ENCODE measurements at places on chromosomes 2 and 18.

DNA sequence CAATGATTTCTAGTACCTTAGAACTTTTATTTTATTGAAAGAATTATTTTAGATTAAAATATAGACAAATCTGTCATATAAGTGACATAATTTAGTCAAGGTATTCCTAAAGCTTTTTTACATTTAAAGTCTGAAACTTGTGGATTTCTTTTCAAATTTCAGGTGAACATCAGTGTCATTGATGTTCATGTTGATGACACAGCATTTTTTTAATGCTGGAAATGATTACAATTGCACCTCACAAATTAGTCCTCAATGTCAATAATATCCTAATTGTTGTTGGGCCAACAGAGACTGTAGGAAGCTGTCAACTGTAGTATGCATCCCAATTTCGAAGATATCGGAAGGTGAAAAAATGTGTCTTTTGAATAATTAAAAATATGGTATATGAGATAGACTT lies 214.4 kb upstream of the ARL4C start:
- no peak for DNase-seq

GRCh38 chr2:29742656-29743055 lies 178.7 kb downstream of the ALK start:
- no peak for DNase-seq

- DNase-seq = peak; percentile 66
Observed at GRCh38 chr2:106159866-106160785, 34.0 kb downstream of the UXS1 start.

GRCh38 chr2:13240061-13240460 lies 523.3 kb downstream of the TRIB2 start:
- DNase-seq = no peak

DNA sequence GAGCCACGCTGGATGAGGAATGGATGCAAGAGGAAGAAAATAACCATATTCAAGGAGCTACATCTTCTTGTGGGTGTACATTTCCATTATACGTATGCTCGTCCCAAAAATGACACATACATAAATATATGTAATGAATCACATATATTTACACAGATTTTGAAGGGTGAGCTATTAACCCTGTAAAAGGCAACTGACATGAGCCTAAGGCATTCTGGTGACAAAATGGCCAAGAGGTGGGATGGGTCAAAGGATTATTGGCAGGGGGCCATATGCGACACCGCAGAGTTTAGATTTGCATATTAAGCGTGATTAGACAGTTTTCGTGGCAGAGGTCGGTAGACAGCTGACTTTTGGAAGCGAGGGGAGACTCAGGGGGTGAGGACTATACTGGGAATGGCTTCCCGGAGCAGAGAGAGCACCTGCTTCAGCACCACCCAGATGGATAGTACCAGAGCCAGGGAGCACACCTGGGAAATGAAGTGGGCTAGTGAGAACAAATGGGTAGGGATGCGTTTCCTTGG lies 431 bp upstream of the CNRIP1 start:
- no peak for DNase-seq

GRCh38 chr2:84038866-84039265 lies 420.2 kb downstream of the SUCLG1 start:
- DNase-seq = no peak

DNA sequence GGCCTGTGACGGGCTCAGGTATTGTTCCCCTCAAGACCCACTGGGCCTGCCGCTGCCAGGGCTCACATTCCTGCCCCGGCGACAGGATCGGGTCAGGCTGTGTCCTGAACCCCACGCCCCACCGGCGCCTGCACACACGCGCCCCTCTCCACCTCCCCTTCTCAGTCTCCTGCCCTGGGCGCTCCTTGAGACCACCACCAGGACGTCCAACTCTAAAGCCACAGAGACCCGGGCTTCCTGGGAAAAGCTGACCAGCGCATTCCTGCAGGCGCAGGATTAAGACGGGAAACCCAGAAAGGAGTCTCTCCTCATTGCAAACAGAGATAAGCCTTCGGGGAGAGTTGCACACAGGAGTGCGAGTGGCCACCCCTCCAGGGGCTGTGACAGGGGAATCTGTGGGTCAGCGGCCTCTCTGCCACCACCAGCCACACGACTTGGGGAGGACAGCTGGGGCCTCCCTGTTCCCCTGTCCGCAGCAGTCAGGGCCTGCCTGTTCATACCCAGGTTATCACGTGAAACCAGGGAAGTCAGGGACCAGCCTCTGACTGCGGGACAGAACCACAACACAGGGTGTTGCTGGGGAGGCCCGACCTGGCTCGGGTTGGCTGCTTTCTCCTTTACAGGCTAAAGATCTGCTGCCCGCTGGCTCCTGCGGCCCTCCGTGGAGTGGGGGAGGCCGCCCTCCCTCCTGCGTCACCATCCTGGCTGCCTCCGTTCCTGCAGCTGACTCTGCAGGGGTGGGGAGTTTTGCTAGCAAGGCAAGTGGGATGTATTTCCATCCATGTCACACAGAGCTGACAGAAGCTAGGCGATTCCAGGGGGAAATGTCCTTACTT lies 88.8 kb downstream of the ZCCHC2 start:
- no peak for DNase-seq

DNA sequence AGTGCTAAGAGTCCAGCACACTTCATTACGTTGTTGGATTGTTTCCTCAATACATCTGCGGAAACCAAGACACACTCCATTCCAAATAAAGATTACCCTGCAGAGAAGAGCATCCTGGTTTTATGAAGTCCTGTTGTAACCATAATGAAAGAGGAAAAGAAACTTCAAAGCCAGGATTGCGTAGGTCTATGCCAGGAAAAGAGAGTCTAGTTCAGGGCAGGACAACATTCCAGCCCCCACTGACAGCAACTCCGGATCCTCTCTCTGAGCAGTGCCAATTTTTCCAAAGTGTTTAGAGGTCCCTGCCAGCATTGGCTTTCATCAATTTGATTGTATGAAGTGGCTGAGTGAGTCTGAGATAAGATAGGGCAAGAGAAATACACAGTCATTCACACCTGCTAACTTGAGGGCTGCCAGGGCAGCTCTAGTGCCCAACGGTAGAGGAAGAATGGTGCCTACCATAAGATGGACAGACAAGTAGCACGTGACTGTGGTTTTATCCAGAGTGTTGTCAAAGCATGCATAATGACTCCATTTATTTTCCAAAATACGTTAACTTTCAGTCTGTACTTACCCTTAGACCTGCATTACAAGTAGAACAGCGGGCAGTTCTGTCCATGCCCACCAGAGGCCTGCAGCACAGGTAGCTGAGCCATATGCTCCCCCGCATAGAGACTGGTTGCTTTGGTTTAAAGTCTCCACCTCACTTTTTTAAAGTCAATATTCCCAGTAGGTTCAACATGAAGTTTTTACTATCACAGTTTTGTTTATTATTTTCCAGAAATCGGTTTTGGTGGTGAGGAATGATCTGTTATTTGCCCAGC lies 23.7 kb downstream of the PIEZO2 start:
- no peak for DNase-seq

- no peak for DNase-seq
Observed at GRCh38 chr18:63907664-63908063, at the start of gene SERPINB10. SERPINB10 (plus strand) TSS chr18:63907958; CDS start chr18:63915511, 7,553 bp downstream.

- no peak for DNase-seq
Observed at GRCh38 chr2:119820275-119820674, 60.6 kb downstream of the PTPN4 start.

DNA sequence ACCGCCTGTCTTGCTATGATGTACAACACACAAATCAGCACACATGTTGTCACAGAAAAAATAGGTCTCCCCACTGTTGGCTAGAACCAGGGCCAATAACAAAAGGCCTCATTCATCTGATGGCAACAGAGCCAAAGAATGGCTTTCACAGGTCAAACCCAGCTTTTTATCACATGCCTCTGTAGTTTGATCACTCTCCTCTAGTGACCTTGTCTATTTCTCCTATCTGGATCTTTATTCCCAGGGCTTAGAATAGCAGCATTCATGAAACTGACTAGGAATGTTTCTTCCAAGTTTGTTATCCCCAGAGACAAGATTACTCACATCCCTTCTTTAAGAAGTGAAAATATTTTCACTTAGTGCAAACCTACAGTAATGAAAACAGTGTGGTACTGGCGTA lies 285.8 kb upstream of the GYPC start:
- DNase-seq = no peak

- DNase-seq = peak; percentile 45
Observed at GRCh38 chr18:49447810-49448745, 12.4 kb downstream of the DYM start.

GRCh38 chr2:232141591-232141990 lies 180.1 kb downstream of the DIS3L2 start:
- no peak for DNase-seq

- no peak for DNase-seq
Observed at GRCh38 chr2:37934591-37935513, 9.8 kb downstream of the RMDN2 start.

GRCh38 chr2:171787333-171788072 lies 100.2 kb downstream of the DYNC1I2 start:
- DNase-seq = no peak

DNA sequence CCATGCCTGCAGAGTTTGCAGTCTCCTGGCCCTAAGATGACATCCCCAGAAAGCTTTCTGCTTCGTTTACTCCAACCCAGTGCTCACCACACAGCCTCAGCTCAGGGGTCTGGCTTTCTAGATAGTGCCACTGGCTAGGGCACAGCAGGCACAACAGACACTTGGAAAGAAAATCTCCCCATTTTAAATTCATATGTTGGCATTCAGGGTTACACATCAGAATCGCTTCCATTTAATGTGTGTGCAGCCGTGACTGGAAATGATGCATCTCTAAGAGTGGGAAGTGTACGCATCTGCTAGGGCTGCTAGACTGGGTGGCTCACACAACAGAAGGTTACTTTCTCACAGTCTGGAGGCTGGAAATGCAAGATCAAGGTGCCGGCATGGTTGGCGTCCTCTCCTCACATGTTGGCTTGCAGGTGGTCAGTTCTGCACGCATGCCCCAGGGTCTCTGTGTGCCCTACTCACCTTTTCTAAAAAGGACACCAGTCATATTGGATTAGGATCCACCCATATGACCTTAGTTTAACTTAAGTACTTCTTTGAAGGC lies 329.4 kb upstream of the RAB12 start:
- no peak for DNase-seq

DNA sequence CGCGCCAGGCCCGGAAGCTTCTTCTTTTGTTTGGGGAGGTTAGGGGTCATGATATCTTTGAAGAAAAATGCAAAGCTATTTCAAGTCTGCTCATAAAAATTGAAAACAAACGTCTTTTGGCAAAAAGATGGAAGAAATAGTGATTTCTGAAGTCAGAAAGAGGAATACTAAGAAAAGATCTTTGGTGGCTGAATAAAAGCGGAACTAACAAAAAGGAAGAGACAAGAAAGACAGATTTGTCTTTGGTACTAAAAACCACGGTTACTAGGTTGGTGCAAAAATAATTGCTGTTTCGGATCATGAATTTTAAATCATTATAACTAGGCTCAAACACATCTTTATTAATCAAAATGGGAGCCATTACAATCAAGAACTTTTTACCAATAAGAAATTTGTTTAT lies 164.6 kb upstream of the TRIB2 start:
- DNase-seq = no peak

GRCh38 chr2:4947911-4948310 lies 744.3 kb upstream of the SOX11 start:
- no peak for DNase-seq

DNA sequence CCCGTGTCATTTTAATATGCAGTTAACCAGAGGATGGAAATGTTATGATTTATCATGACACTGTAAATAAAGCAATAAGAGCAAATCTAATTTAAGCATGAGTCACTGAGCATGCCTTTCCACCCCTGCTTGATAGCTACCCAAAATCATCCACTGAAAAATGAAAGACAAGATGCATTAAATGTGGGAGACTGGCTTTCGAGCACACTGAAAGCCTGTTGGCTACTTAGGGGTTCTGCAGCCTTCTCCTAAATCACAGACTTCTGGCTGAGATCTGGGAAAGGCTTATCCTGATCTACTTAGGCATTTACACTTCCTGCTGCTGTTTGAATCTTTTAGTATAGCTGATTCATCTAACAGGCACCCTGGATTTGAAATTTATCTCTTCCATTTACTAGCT lies 778.3 kb upstream of the CDH7 start:
- no peak for DNase-seq

DNA sequence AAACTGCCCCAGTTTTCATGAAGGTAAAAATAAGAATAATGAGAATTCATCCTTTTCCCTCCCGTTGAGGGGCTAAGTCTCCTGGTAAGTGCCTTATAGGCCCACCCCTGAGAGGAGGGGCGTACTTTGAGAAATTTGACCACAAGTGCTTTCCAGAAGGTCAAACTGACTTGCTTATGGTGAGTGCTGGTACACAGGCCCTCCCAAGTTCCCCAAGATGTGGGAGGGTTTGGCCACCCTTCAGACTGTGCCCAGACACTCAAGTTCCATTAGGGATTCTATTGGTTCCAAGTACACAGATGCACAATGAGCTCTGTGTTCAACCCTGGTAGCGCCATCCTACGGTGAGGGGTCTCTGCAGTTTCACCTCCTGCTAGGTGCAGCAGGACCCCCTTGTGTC lies 205.1 kb downstream of the CTIF start:
- no peak for DNase-seq

DNA sequence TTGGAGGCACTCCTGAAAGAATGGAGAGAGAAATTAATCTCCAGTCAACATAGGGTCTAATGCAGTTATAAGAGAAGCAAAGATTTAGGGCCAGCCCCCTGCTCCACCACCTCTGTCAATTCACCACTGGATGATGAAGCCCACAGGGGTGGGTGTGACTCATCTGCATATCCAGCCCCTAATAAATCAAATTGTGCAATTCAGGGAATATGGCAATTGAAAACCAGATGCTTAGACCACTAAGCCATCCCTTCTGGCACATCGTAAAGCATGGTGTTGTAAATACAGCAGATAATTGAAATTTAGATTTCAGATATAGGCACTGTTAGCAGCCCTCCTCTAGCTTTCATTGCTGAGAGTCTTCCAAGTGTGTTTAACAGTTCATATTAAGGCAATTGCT lies 541.4 kb downstream of the PARD3B start:
- no peak for DNase-seq

DNA sequence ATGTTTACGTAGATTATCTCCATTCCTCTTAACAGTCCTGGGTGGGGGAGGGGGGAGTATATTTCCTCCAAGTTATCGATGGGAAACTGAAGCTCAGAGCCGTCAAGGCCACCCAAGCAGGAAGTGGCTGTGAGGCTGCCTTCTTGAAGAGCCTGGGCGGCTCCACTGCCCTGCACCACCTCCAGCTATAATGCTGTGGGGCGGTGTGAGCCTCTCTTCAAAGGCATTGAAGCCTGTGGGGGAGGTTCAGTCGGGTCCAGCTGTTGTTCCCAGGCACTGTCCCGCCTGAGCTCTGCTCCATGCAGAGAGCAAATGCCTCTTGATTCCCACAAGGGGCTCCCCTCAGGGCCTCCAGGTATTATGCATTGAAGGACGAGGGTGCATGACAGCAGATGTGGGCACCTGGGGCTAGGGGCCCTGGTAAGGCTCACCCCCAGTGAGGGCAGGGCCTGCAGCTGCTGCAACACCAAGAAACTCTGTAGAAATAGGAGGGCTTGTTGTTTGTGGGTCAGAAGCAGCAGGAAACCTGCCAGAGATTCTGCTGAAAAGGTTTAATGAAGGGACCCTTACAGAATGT lies 29.5 kb upstream of the LAPTM4A start:
- DNase-seq = no peak

DNA sequence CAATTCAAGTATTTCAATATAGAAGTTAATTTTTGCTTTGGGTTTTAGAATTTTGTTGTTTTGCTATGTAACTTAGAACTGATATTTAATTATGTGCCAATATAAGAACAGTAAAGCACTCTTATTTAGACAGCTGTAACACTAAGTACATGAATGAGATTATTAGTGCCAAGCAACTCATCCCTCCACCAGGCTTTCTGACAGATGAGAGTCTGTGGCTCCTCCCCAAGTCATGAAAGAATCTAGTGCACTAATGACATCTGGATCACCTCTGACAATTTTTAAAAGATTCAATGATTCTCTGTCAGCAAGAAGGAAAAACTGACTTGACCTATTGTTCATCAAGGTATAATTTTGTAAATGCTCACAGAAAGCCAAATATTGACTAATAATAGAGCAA lies 67.8 kb downstream of the TMEFF2 start:
- DNase-seq = no peak
